Uterus (tissue), 4 donors: ENCODE measurements at places on chromosomes 4 and X. TPM values are rescaled to one million over a fixed set of nuclear protein-coding genes. Genes with fewer than 3 reads are reported as not detected.

DNA sequence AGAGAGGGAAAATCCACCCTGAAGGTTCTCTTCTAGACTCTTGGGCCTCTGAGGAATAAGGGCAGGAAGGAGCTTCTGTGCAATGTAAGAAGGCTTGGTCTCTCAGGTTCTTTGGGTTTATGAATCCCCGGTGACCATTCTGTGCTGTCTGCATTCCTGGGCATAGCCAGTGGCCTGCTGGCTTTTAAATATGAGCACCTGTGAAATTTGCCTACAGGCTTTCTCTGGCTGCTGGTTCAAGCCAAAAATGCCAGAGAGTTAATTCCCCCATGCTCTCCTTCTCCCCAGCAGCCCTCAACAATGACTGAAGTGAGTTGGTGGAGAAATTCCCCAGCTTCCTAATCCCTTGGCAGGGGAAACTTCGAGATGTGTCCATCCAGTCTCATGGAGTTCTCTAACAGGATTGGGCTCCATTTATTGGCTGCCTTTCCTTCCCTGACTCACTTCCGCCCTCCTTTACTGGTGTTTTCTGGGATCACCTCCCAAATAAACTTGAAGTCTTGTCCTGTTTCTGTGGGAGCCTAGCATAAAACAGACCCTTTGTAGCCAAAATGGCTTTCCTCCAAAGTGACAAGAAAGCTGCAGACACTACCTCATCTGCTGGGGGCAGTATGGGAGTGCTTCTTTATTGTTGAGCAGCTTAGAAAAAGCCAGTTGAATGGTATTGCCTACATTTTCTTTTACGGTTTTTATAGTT, 179.4 kb upstream of the CASK start:
- no peaks in the 10 kb centered on the region for H3K4me1 ChIP-seq
- no peak for DNase-seq
- no peak overlapping the region for H3K4me3 ChIP-seq
- H3K27ac ChIP-seq: no peak overlapping the region
- H3K36me3 ChIP-seq: no peaks in the 10 kb centered on the region

Gene ANXA3
- 26.5 TPM for total RNA-seq

Gene SMIM10L2A
- total RNA-seq: not detected

Gene RHOXF1
- not detected for total RNA-seq

- DNase-seq: no peak
- no peaks in the 10 kb centered on the region for H3K27me3 ChIP-seq
- H3K27ac ChIP-seq: no peak overlapping the region
- no peaks in the 10 kb centered on the region for H3K4me1 ChIP-seq
- no peak overlapping the region for H3K4me3 ChIP-seq
These were observed 107.3 kb downstream of the ARHGAP10 start for GRCh38 chr4:147839200-147839599.

DNA sequence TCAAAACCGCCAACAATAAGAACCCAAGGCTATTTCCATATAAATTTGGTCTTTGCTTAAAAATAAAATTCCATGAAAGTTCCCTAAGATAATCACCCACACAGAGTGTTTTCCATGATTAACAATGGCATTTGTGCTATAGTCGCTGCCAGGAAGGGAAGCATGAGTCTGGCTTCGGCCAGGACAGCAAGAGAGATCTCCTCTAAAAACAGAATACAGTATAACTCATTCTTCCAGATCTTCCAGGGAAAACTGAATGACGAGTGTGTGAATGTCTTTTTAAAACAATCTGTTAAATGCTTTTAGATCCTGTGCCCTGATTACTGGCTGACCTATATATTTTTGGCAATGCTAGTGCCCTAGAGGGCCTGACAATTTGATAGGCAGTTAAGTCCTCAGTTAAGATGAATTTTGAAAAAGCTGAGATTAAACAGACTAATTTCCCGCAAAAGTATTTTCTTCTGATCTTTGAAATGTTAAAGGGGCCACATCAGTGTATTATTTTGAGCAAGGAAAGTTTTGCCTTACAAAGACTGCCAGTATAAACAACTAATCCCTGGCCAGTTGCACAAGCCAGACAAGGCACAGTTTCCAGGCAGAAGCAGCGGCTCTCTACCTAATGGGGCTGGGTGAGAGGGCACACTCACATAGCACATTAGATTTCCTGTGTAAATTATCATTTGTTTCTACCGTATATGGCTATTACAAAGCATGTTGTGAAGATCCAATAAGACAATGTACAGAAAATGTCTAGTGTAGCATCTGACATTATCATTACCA, 127.3 kb downstream of the DCHS2 start:
- H3K4me1 ChIP-seq: peaks cover 4% of the 10 kb centered on the region
- no peak overlapping the region for H3K27ac ChIP-seq
- no peak for DNase-seq
- H3K36me3 ChIP-seq: no peaks in the 10 kb centered on the region

Gene CD38
- total RNA-seq: 0.26 TPM

- no peak overlapping the region for H3K27ac ChIP-seq
- no peaks in the 10 kb centered on the region for H3K27me3 ChIP-seq
- H3K4me3 ChIP-seq: no peak overlapping the region
These were observed 57.3 kb upstream of the ZNF157 start for GRCh38 chrX:47313056-47313455.

DNA sequence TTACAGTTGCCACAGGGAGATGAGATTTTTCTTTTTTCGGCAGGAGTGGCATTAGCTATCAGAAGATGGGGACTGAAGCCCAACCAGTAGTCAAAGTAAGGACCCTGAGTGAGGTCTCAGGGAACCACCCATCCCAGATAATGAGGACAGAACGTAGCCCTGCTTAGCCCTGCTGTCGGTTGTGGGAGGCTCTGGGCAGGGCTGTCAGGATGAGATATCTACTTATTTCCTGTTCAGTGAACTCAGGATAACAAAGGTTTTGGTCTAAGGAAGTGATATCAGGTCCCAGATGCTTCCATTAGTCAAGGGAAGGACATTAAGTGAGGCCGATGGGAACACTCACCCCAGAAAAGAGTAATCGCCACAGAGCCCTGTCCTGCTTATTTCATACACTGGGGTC, 2.3 kb downstream of the MAGEB16 start:
- no peaks in the 10 kb centered on the region for H3K27me3 ChIP-seq
- no peak for DNase-seq
- no peaks in the 10 kb centered on the region for H3K4me1 ChIP-seq
- no peak overlapping the region for H3K27ac ChIP-seq
- no peak overlapping the region for H3K4me3 ChIP-seq

DNA sequence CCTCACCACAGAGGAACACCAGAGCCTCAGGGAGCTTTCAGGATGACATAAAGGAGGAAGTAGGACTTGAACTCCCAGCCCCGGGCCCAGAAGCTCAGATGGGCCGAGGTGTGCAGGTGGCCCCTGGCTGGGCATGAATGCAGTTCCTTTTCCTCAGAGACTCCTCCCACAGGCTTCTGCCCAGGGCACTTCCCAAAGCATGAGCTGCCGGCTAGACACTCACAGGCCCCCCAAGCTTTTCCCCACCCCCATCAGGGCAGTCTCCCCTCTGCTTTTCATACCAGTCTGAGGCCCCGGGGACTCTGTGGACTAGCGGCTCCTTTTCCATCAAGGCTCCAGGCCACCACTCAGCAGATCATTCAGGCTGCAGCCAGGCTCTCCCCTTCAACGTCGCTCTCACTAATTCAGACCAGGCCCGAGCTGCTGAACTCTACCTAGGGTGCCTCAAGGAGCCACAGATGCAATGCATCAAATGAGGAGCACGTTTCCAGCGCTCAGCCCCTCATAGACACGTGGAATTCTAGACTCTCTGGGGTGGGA, 36.9 kb downstream of the HMX1 start:
- H3K4me3 ChIP-seq: no peak overlapping the region
- H3K4me1 ChIP-seq: no peaks in the 10 kb centered on the region
- H3K36me3 ChIP-seq: no peaks in the 10 kb centered on the region
- H3K27ac ChIP-seq: no peak overlapping the region
- DNase-seq: peak; percentile 2

- no peak overlapping the region for H3K4me3 ChIP-seq
- H3K27ac ChIP-seq: no peak overlapping the region
- no peaks in the 10 kb centered on the region for H3K27me3 ChIP-seq
These were observed 45.7 kb downstream of the RBM47 start for GRCh38 chr4:40583850-40584439.

DNA sequence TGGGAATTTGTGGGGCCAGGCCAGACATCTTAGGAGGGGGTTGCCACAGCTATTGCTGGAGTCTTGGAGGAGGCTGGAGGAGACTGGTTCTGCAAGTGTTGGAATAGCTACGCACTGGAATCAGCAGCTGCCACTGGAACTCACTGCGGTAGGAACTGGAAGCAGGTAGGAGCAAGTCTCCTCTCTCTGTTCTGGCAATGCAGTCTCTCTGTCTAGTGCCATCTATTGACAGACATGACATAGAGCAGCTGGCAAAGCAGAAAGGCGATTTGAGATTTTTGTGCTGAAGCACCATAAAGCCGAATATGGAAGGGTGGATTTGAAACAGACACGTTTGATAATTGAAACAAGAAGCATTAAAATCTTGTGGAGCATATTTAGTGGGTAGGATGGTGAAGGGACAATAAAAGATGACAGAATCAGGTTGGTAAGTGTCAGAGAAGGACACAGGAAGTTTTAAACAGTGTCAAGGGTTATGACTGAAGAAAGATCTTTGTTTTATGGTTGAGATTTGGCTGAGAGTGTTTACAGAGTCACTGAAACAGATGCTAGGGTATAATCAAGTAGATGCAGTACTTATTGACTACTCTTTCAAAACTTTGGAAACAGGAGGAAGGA, 23.5 kb upstream of the SYNPO2 start:
- no peaks in the 10 kb centered on the region for H3K36me3 ChIP-seq
- no peak overlapping the region for H3K27ac ChIP-seq
- H3K4me3 ChIP-seq: no peak overlapping the region
- peaks cover 4% of the 10 kb centered on the region for H3K4me1 ChIP-seq

Gene CFP
- 0.51 TPM for total RNA-seq

- H3K4me3 ChIP-seq: no peak overlapping the region
- no peak overlapping the region for H3K27ac ChIP-seq
- no peak for DNase-seq
- H3K36me3 ChIP-seq: no peaks in the 10 kb centered on the region
- H3K27me3 ChIP-seq: no peaks in the 10 kb centered on the region
These were observed 16.1 kb upstream of the CXCL3 start for GRCh38 chr4:74054483-74055047.

GRCh38 chr4:142201041-142201440, 564.7 kb downstream of the IL15 start:
- H3K36me3 ChIP-seq: no peaks in the 10 kb centered on the region
- no peaks in the 10 kb centered on the region for H3K4me1 ChIP-seq
- no peak overlapping the region for H3K4me3 ChIP-seq
- no peak for DNase-seq
- H3K27ac ChIP-seq: no peak overlapping the region

DNA sequence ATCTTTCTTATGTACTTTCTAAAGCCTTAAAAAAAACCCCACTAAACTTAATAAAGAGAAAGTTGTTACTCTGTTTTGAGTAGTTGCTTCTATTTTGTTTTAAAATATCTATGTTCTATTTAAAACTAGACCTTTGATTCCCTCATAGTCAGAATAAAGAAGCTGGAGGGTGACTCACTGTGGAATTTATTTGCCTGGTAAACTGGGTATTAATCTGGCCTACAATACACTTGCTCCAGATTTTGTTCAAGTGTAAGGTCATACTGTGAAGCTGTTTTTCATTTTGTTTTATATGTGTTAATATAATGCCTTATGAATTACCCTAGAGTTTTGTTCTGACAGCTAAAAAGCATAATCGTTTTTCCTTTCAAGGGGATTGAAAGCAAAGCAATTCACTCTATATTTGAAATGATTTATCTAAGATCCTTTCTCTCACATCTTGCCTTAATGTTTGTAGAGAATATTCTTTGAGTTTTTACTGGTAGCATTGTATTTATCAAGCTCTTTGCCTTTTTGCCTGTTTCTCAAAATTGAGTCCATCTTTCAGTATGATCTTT, 277.4 kb upstream of the PITX2 start:
- no peaks in the 10 kb centered on the region for H3K36me3 ChIP-seq
- no peaks in the 10 kb centered on the region for H3K27me3 ChIP-seq
- DNase-seq: no peak

GRCh38 chr4:37825968-37826294, 555 bp upstream of the PGM2 start:
- peaks cover 12% of the 10 kb centered on the region for H3K4me1 ChIP-seq
- no peak for DNase-seq
- H3K27ac ChIP-seq: peak overlapping the region; percentile 86
- no peaks in the 10 kb centered on the region for H3K27me3 ChIP-seq

- DNase-seq: no peak
- no peaks in the 10 kb centered on the region for H3K36me3 ChIP-seq
- no peaks in the 10 kb centered on the region for H3K27me3 ChIP-seq
- H3K4me3 ChIP-seq: no peak overlapping the region
- H3K27ac ChIP-seq: no peak overlapping the region
These were observed 17.1 kb downstream of the GPR34 start for GRCh38 chrX:41705680-41706374.

Gene RRH
- total RNA-seq: not detected

GRCh38 chrX:136468391-136469103, 19.2 kb upstream of the BRS3 start:
- no peak overlapping the region for H3K27ac ChIP-seq
- DNase-seq: no peak
- no peaks in the 10 kb centered on the region for H3K4me1 ChIP-seq
- H3K36me3 ChIP-seq: no peaks in the 10 kb centered on the region
- no peaks in the 10 kb centered on the region for H3K27me3 ChIP-seq

- no peaks in the 10 kb centered on the region for H3K36me3 ChIP-seq
- no peaks in the 10 kb centered on the region for H3K27me3 ChIP-seq
- no peak overlapping the region for H3K27ac ChIP-seq
These were observed 12.5 kb downstream of the ZBTB33 start for GRCh38 chrX:120262859-120263708.
